T1000 (cell line): ENCODE measurements at places on chromosomes 3 and 15.

DNA sequence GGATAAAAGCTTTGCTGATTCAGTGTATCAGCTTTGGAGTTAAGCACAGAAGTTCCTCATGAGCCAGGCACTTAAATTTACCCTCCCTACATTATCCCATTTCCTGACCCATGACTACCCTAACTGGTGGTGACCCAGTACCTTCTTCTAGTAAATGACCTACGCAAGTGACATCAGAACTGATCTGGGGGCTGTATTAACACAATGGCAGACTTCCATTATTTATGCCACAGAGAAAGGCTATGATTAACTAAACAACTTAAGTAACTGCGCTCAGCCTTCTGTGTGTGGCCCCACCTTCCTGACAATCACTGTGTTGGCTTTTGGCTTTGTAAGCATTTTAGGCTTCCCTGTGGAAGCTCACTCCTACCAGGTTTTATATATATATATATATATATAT is 1.9 kb downstream of the MB21D2 start:
- DNase-seq: no peak

GRCh38 chr15:29396176-29396811 is 126.7 kb upstream of the NSMCE3 start:
- DNase-seq: no peak

- no peak for DNase-seq
These were observed 129.1 kb upstream of the ABHD17C start for GRCh38 chr15:80565988-80566387.

GRCh38 chr3:17412950-17413530 is 329.4 kb downstream of the TBC1D5 start:
- DNase-seq: no peak

DNA sequence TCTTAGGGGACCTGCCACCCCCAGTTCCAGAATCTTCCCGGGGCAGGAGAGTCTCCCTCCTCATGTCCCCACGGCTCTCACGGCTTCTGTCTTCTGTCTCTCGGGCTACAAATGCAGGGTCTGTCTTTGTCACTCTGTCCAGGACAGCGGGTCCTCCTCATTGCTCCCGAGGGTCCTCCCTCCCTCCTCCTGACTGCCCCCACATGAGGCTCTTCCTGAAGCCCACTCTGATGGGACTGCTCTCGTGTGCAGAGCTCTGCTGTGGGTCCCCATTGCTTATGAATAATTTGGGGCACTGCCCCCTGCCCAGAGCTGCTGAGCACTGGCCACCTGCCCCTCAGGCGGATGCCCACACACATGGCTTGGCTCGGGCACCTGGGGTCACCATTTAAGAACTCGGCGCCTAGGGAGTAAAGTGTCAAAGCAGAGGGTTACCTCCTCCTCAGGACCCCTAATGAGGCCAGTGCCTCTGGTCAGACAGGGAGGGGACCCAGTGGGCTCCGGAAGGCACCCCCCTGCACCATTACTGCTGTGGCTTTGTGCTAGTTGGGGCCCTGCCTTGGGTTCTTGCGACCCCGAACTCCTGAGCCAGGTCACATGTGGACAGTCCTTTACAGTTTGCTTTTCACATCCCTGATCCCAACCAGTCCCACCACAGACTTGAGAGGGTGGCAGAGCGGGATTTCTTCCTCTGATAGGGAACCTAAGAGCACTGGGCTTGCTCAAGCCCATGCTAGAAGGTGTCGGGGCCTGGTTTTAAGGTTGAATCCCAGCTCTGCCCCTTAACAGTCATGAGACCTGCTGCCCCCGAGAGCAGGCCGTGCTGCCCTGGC is 22.1 kb downstream of the HDAC11 start:
- DNase-seq: no peak

DNA sequence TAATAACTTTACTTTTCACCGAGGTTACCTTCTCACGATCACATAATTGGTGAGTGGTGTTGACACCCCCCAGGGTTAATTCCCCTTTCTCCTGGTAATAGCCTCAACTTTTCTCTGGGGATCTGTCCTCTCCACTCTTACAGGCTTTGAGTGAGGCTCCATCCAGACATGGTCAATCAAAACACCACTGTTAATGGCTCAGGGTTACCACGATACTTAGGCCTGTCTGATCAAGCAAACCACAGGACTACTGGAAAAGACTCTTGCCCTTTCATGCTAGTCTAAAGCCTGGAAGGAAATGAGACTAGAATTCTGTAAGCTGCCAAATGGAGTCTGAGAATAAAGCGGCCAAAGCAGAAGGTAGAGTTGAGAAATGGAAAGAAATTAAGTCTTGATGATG is 56.5 kb upstream of the STT3B start:
- DNase-seq: no peak

DNA sequence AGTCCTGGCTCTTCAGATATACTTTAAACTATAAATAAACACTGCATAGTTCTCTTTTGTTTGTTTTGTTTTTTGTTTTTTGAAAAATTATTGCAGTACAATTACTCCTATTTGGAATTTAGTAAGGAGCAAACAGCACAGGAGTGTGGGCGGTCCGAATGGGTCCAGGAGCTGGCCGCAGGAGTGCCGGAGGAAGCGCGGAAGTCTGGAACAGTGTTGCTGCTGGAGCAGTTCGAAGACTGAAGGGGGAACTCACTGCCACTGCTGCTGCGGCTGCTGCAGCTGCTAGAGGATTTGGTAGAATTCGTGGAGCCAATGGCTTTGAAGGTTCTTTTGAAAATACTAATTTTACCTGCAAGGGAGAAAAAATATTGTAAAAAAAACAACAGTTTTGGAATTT is 329.9 kb downstream of the ZNF385D start:
- no peak for DNase-seq
